ENCODE measurements at places on chromosomes 4 and X.

DNA sequence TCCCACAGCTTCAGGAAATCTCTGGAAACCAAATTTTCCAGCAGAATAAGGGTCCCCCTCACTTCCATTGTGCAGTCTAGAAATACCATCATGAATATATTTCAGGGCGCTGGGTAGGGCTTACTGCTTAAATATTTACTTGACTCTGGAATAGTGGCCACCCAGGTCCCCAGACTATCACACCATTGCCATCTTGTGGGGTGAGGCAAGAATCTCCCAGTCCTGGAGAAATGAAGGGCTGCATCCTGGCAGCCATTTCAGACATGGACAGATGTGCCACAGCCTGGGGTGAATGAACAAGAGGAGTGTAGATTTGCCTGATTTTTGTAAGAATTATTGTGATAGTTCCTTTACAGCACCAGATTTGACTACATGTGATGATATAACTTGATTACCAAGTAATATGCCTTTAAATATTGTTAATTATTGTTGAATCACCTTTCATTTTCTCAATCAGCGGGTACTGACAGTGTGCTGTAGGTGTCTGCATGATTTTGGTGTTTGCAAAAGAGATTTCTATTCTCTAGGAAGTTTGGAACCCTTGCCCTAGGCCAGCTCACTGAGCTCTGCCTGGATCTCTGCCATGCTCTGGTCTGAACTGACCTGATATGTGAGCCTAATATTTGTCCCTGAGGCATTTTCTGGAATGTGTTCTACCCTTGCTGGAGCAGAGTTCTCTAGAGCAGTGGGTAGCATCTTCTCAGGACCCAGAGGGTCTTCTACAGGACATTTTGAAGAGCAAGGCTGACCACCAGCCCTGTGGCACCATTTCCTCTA is 183.4 kb downstream of the KIT start:
- no peak for ATAC-seq

DNA sequence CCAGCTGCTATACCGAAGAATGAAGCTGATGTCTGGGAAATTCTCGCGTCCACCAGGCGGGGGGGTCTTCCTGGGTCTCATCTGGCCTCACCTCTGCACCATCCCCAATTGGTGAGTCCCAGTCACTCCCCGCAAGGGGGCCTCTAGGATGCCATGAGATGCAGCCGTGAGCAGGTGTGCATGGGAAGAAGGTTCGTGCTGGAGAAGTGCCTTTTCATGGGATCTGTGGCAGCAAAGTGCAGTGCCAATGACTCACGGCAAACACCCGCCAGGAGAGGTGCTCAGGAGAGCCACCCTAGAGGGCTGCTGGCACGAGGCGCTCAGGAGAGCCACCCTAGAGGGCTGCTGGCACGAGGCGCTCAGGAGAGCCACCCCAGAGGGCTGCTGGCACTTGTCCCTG is 55.1 kb downstream of the CPZ start:
- no peak for ATAC-seq

GRCh38 chr4:136001791-136002190 is 1530.5 kb downstream of the PCDH18 start:
- no peak for ATAC-seq

DNA sequence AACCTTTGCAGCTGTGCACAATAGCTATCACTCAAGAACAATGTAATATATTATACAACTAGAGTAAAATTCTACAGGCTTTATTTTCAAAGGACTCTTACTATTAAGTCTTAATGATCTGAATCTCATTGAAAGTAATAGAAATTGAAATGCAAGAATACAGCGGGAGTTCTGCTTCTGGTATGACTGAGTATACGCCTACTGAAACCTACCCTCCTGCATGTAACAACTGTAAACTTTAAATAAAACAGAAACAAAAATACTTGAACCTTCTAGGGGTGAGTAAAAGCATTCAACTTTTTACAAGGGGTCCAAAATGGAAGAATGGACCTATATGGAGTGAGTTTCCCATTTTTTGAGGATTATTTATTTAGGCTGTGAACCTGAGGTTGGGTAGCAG is 13.5 kb downstream of the DCHS2 start:
- ATAC-seq = no peak

GRCh38 chr4:176321589-176321988 is 1.8 kb downstream of the SPCS3 start:
- ATAC-seq = no peak

GRCh38 chr4:137668885-137669545 is 136.7 kb upstream of the PCDH18 start:
- ATAC-seq = no peak

DNA sequence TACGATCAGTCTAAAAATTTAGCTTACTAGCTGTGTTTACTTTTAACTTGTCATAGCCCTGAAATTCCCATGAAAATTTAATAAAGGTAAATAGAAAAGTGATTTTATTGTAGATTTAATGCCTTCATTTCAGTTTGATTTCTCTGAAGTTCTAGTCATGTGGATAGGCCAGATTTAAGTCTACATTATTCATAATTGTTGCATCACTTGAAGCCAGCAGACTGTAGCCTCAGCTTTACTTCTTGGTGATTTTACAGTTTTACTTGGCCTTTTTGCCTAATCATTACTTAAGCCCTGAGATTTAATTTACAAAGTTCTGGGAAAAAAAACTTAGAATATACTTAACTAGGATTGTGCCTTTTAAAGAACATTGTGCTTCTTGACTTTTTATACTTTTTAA is 73.5 kb upstream of the FHDC1 start:
- ATAC-seq = no peak

GRCh38 chr4:11720292-11720691 is 291.6 kb upstream of the HS3ST1 start:
- ATAC-seq = no peak

Measured in activated T-helper 17 cell treated with anti-CD3 and anti-CD28 coated beads, Interleukin-2, amount 50 U/mL, for 72 hours (primary cell).